ENCODE measurements at places on chromosomes 11 and 22. TPM values are rescaled to one million over a fixed set of nuclear protein-coding genes. Genes with fewer than 3 reads are reported as not detected.

CHRM1 gene
- not detected for total RNA-seq

DUSP8 gene
- 1.9 TPM for total RNA-seq

PRR5L gene
- total RNA-seq: 10.1 TPM

MS4A6E gene
- not detected for total RNA-seq

KCTD14 gene
- 3.3 TPM for total RNA-seq

DDTL gene
- 4.6 TPM for total RNA-seq

GRCh38 chr22:44400763-44401060 is 88.0 kb upstream of the SHISAL1 start:
- no peak for DNase-seq

GRCh38 chr11:122167100-122167499 is 51.1 kb upstream of the BLID start:
- no peak for DNase-seq

DNA sequence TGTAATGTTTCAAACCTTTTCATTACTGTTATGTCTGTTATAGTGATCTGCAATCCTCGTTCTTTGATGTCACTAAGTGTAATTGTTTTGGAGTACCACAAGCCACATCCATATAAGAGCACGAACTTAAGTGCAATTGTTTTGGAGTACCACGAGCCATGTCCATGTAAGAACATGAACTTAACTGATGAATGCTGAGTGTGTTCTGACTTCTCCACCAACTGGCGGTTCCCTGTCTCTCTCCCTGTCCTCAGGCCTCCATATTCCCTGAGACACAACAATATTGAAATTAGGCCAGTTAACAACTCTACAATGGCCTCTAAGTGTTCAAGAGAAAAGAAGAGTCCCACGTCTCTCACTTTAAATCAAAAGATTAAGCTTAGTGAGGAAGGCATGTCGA is 23.5 kb downstream of the TESMIN start:
- no peak for DNase-seq

DNA sequence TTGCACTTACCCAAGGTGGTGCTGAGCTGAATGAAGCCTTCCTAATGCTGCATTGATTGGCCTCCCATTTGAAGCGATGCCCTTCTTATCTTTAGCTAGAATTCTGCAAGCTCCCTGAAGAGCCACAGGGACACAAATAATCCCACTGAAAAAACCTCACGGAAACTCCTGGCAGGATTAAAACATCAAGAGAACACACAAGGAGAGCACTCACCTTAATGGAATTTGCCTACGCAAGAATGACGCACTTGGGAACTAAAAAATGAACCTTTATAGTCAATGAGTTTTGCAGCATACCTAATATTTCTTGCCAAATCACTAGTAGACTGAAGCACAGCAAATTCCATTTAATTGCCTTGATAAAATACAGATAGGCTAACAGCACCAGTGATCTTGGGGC is 232.8 kb upstream of the UBASH3B start:
- no peak for DNase-seq

GRCh38 chr22:19094393-19094997 is 27.7 kb downstream of the DGCR2 start:
- DNase-seq: no peak

- no peak for DNase-seq
Measured at GRCh38 chr11:90587896-90588295, 365.0 kb upstream of the CHORDC1 start.

- DNase-seq: no peak
Measured at GRCh38 chr11:31649129-31649966, 139.8 kb downstream of the ELP4 start.

- DNase-seq: no peak
Measured at GRCh38 chr11:12182676-12183541, 72.5 kb downstream of the MICAL2 start.

GRCh38 chr22:46491946-46492345 is 45.5 kb downstream of the CELSR1 start:
- DNase-seq: no peak

DNA sequence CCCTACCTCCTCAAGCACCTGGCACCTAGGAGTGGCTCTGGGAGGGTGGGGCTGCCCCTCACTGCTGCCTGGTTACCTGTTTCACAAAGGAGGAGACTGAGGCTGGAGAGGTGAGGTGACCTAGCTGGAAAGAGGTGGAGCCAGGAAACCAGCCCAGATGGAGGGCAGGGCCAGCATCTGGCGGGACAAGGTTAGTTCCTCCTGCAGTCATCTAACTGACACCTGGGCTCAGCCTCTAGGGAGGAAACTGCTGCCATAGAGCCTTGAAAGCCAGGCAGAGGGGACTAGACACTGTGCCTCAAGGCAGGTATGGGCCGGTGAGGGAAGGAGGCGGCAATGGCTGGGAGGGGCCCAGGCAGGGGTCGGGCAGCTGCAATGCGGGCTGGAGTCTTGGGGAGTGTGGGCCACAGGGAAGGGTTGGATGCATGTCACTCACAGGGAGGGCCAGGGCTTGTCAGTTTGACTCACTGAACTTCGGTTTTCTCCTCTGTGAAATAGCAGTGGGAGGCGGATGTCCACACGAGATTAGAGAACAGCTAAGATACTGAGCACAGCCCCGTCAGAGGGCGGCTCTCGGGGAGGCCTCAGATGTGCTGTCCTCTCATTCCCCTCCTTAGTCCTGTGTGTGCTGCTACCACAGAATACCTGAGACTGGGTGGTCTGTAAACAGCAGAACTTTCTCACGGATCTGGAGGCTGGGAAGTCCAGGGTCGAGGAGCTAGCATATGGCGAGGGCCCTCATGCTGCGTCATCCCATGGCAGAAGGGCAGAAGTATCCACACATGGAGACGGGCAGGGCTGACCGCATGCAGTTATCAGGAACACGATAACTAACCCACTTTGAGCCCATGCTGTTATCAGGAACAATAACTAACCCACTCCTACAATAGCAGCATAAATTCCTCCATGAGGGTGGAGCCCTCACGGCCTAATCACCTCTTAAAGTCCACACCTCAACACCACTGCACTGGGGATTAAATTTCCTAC is 16.1 kb downstream of the MGAT3 start:
- no peak for DNase-seq

GRCh38 chr11:16792426-16792825 is 54.0 kb downstream of the C11orf58 start:
- DNase-seq: no peak

GRCh38 chr11:127709960-127710359 is 709.4 kb upstream of the KIRREL3 start:
- no peak for DNase-seq

- no peak for DNase-seq
Measured at GRCh38 chr22:32629573-32629957, 155.0 kb downstream of the FBXO7 start.

- no peak for DNase-seq
Measured at GRCh38 chr11:1564535-1565172, 7.4 kb downstream of the DUSP8 start.
